ENCODE measurements at places on chromosomes 3 and 15.

- no peak for DNase-seq
Measured at GRCh38 chr3:153927107-153927506, 194.1 kb upstream of the ARHGEF26 start.

- no peak for DNase-seq
Measured at GRCh38 chr3:158447408-158447807, 123.6 kb upstream of the MLF1 start.

DNA sequence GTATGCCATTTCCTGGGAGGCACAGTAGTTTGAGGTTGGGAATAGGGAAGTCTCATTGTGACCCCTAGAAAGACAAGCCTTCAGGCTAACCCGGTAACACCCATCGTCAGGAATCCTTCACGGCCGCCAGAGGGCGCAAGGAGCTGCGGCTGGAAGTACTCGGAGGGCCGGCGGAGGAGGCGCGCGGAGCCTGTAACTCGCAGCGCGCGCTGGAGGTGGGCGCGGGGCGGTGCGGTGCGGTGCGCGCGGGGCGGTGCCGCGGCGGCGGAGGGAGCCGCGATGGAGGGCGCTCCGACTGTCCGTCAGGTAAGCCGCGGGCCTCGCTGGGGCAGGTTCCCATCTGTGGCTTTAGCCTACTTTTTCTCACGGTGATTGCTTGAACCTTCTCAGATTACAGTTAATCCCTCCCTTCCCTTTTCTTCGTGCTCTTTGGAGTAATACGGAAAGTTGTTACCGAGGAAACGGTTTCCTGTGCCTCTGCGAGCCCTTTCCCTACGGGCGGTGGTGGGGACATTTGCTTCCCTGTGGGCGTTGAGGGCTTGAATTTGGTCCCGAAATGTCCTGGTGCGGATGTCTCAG, at the start of gene GRAMD1C:
Gene GRAMD1C, plus strand, starts transcription at position 158 of the 579 bp plus-strand sequence. Its CDS starts 122 bp downstream, at position 280.
- DNase-seq = peak; percentile 75

DNA sequence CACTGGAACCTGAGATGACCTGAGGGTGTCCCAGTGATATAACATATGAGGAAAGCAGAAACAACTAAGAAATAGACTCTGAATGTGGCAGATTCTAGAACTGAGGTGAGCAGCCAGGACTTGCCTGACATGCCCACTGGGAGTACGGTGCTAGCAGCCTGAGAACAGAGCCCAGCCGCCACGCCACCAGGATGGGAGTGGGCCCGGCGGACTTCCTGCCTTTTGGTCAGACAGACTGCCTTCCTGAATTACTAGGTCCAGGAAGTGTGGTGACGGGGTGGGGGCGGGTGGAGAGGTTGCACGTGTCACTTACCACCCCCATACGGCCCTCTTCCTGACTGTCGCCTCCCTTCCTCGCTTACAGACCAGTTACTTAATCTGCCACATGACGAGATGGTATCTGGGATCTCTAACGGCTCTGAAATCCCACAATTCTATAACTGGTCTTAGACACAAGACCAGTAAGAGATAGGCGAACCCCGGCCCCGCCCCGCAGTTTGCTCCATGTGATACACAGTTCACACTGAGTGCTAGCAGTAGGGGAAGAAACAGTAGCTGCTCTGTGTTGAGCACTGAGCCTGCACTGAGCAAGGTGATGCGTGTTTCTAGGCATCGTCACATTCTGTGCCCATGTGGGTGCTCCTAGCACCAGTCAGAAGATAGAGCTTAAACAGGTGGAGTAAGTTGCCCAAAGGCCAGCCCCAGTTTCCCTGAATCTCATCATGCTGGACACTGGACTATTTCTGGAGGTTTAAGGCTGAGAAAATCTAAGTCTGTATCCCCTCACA, 95.7 kb downstream of the CPN2 start:
- DNase-seq = peak; percentile 84

DNA sequence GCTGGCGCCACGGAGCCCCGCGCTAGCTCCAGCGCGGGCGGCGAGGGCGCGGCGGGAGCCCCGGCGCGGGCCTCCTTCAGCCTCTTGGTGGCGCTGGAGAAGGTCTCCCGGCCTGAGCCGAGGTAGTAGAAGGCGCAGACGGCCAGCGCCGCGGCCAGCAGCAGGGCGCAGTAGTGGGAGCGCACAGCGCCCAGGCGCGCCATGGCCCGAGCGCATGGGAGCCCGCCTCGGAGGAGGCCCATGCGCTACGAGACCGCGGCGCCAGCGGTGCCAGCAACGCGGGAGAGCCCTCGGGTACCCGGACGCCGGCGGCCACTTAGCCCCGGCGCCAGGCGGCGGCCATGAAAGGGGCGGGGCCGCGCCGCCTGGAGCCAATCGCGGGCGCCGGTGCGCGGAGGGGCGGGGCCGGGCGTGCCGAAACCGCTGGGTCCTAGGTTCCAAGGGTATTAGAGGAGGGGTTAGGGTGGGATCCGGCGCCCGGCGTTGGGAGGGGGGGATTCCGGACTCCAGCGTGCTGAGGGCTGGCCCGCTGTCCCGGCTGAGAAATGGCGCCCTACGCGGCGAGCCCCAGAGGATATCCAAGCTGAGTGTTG, at the start of gene XXYLT1:
Gene XXYLT1, minus strand, starts transcription at position 343 of the 593 bp plus-strand sequence. Its CDS starts 101 bp downstream, at position 242.
- peak; percentile 76 for DNase-seq

- peak; percentile 67 for DNase-seq
Measured at GRCh38 chr3:63910891-63911290, 1.3 kb downstream of the SCAANT1 start.

DNA sequence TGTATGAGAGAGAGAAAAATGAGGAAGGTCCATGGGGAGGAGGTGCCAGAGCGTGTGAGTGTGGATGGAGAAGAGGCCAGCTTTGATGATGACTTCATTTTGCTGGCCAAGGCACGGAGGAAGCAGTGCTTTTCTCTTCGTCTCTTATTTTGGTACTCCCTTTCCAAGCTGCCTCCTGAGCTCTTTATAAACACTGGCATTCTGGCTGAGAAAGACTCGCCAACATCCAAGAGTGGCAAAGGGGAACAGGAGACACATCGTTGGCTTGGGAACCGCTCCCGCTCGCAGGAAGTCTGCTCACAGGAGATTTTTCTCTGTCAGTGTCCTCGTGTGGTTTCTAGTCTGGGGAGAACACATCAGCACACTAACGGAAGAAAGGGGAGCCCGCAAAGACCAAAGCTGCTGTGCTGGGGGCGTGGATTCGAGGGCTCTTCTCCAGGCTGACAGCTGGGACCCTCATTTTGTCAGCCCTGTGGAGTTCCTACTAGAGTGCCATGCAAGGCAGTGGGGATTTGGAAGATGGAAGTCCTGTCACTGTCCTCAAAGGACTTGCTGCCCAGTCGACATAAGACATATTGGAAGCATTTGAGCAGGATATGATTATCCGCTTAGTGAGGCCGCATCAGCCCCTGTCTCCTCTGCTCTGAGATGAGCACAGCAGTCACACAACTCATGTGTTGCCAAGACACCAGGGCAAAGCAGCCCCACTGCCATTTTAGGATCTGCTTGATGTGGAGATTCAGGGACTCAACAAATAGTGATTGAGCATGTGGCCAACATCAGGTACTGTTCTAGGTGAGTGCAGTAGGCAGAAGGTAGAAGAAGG, 8.0 kb upstream of the SEMA4B start:
- peak; percentile 84 for DNase-seq

GRCh38 chr3:13111173-13111872, 38.1 kb upstream of the IQSEC1 start:
- DNase-seq = no peak

DNA sequence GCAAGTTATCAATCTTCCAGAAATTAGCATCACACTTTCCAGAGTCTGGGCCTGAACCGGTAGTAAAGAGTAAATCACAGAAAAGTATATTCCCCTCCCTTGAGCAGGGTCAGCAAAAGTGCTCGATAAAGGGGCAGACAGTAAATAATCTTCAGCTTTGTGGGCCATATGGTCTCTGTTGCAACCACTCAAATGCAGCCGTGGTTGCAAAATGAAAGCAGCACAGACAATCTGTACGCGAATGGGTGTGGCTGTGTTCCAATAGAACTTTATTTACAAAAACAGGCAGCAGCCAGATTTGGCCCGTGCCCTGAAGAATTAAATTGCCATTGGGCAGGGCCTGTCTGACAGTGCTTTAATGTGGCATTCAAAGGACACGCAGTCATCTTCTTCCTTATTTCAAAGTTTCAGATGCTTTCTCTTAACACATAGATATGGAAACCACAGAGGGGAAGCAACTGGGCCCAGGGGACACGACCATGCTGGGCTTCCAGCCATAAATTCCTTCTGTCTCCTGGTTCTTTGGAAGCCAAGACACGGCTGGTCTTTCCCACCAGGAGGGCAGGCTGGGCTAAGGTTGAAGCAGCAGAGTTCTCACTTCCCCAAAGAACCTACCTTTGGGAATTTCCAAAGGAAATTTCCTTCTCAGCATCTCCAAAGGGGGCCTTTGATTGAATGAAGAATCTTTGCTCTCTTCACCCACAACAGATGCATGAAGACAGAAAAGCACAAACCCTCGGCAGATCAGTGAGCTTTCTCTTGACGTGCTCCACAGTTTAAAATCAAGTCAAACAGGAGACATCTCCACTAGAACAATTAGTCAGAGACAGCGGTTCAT, 489.8 kb upstream of the PROK2 start:
- DNase-seq = no peak

DNA sequence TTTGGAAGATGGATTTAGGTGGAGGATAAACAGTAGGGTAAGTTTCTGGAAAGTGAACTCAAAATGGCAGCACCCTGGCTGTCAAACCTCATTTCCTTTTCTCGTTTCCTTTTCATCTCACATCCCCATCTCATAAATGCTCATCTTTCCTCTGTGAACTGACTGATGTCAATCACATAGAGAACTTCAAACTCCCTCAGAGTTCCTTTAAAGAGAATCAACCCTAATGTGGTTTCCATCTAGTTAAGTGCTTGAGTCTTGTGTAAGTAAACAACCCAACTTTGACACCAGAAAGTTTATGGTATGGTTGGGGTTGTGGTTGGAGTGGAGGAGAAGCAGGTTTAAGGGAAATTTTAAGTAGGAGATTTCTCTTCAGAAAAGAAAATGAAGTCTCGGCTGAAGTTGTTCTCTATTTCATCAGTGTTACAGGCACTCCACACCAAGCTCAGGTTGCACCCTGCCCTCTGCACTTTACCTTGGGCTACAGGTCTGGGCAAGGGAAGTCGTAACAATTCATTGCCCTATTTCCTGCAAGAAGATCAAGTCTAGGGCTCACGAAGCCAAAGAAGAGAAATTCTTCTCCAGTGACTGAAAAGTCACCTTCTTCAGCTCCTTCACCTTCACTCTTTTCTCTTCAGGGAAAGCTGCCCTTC, 34.4 kb upstream of the TNIK start:
- peak; percentile 84 for DNase-seq

- DNase-seq = no peak
Measured at GRCh38 chr3:30662836-30663235, 56.4 kb downstream of the TGFBR2 start.

DNA sequence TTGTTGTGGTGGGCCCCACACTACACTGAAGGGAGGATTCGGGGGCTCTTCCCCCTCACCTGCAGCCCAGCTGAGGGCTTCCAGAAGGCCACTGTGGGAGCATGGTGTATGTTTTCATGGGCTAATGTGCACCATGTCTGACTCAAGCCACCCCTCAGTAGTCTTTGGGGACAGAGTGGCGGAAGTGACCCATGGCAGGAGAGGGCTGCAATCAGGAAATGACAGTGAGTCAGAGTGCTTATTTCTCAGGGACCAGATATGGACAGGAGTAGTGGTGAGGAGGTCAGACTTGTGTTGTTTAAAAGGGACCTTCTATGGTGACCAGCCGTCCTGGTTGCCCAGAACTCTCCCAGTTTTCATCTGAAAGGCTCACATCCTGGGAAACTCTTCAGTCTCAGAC, 32.8 kb upstream of the SLC9A9 start:
- DNase-seq = no peak

DNA sequence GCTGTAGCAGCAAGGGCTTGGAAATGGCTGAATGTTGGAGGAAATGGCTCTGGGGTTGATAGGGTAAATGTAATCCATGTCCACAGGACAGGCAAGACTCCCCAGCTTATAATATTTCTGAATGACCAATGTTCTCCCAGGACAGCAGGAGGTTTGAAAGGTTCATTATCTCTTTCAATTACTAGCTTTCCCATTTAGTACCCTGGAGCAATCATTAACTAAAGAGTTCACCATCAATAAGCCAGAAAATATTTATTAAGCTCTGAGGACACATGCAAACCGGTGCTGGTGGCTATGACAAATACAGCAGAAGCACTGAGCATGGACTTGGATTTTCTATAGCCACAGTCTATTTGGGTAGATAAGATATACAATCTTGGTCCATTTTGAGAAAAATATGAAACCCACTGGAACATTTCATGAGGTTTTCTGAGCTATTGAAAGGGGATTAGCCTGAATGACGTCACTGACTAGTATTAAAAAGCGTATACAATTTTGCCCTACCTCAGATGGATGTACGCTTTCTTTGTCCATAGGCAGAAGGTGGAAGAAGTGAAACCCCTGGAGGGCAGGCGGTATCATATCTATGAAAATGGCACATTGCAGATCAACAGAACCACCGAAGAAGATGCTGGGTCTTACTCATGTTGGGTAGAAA, 166.2 kb downstream of the CHL1 start:
- DNase-seq = no peak

GRCh38 chr15:82048811-82049210, 3.0 kb upstream of the MEX3B start:
- no peak for DNase-seq

GRCh38 chr15:41734079-41734478, 40.2 kb upstream of the MAPKBP1 start:
- no peak for DNase-seq

DNA sequence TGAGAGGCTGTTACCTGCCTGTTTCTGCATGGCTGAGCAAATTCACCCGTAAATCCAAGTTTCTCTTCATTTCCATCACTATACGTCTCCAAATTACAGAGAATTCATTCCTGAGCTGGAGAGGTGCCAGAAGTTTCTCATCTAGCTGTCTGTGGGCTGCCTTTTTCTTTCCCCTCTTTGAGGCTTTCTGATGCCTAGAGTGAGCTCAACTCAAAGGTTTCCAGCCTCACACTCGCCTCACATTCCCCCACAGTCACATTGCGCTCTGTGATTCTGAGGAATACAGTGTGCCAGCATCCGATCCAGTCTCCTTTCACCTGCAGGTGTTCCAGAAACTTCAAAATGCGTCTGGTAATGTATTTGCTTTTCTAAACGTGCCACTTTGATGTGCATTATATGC, 267.2 kb downstream of the MFSD1 start:
- no peak for DNase-seq

- DNase-seq = no peak
Measured at GRCh38 chr3:27570421-27571106, 86.4 kb upstream of the SLC4A7 start.

GRCh38 chr3:100982710-100983109, 10.5 kb downstream of the ABI3BP start:
- no peak for DNase-seq

DNA sequence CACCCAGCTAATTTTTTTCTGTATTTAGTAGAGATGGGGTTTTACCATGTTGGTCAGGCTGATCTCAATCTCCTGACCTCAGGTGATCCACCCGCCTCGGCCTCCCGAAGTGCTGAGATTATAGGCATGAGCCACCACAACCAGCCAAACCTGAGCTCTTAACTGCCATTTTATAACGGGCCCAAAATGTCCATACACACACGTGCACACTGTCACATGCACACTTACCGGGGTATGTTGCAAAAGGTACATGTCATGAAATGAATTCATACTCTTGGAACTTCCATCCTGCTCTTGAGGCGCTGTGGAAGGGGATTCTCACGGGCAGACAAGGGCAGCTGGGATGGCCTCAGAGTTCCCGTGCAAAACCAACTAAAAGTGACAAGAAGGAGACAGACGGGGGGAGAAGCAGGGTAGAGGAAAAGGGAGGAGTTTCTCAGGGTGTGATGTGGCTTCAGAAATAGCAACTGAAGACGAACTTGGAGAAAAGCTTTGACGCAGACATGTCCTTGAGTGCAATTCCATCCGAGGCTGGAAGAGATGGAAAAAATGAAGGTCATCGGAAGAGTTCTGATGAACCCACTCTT, 110.9 kb downstream of the BDH1 start:
- peak; percentile 82 for DNase-seq
